Activated CD4-positive, CD25-positive, alpha-beta regulatory T cell treated with anti-CD3 and anti-CD28 coated beads, Interleukin-2, amount 50 U/mL, for 16 hours (primary cell): ENCODE measurements at places on chromosomes 7 and 10.

DNA sequence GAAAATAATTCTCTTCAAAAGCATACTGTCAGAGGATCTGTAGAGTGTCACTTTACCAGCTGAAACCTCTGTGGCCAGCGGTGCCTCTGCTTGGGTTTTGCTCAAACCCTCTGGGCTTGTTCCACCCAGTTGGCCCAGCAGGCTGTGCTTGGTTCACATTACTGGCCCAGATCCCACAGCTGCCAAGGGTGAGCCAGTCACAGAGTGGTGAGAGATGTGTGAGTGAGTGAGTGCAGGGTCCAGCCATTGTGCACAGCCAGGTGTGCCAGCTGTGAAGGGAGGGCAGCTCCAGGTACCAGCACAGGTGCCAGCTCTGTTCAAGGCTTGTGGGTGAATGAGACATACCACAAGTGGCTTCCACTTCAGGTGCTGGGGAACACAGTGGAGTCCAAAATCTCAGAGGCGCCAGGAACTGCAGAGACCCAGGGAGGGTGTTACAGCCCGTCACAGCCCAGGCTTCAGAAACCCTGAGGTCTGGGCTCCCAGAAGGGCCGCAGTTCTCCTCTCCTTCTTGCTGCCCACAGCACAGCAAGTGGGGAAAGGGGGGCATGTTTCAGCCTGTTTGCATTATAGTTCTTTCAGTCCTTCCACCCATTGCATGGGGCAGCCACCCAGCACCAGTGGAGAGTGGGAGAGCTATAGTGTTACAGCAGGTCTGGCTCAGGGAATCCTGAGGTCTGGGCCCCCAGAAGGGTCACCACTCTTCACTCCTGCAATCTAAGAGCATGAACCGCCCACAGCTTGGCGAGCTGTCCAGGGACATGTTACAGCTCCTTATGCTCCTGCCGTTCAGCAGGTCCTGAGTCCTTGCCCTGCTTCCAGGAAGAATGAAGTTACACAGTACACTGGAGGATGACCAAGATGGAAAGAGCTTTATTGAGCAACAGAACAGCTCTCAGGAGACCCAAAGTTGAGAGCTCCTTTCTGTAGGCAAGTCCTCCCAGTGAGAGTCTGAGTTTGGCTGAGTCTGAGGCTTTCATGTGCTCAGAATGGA lies 931.7 kb upstream of the SORCS1 start:
- DNase-seq: no peak

- DNase-seq: no peak
Measured at GRCh38 chr7:111108496-111108895, 17.6 kb downstream of the LRRN3 start.

DNA sequence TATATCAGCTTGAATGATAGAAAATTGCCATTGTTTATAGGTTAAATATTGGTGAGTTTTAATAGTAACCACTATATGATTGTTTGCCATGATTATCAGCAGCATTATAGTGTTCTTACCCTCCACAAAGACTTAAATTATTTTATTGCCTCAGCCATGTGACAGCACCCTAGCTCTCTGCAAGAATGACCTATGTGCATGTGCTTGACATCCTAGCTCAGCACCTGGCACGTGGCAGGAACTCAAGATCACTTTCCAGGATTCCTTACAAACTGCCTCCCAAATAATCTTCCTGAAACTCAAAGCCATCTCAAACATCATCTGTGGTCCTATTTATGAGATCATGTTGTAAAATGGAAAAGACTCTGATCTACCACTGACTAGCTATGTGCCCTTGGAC lies 68.1 kb upstream of the ANKRD30A start:
- DNase-seq: no peak

GRCh38 chr7:1713502-1714484 lies 43.7 kb downstream of the ELFN1 start:
- no peak for DNase-seq

DNA sequence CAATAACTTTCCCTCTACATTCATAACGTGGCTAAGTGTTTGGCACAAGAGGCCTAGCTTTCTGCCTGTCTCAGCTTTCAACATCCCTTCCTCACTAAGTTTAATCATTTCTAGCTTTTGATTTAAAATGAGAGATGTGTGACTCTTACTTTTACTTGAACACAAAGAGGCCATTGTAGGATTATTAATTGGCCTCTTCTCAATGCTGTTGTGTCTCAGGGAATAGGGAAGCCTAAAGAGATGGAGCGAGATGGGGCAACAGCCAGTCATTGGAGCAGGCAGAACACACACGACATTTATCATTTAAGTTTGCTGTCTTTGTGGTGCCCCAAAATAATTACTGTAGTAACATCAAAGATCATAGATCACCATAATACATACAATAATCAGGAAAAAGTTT lies 167.1 kb upstream of the TRIM24 start:
- no peak for DNase-seq

- no peak for DNase-seq
Measured at GRCh38 chr7:136114966-136115762, 138.0 kb upstream of the MTPN start.

DNA sequence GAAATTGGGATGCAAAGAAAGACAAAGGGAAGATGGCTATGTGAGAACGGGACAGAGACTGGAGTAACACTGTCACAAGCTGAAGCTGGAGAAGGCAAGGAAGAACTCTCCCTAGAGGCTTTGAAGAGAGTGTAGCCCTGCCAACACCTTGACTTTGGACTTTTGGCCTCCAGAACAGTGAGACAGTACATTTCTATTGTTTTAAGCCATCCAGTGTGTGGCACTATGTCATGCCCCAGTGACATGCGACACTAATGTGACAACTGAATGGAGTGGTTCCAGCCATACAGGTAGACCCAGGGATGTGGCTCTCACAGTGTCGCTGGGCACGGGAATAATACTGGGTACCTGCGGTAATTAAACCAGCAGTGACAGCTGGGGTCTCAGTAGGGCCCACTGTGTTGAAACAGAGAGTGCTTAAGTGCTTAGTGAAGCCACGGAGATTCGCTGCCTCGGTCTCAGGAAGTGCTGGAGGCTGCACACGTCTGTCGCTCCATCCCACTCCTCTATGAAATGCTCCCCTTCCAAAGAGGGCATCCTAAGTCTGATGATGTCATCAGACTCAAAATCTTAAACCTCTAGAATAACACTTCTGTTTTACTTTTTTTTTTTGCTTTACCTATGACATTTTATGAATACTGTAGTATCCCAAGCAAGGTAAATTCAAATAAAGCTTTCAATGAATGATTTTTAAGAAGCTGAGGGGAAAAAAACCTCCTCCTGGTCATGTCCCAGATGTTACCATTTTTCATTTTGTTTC lies 154.6 kb upstream of the RHEB start:
- DNase-seq: no peak

DNA sequence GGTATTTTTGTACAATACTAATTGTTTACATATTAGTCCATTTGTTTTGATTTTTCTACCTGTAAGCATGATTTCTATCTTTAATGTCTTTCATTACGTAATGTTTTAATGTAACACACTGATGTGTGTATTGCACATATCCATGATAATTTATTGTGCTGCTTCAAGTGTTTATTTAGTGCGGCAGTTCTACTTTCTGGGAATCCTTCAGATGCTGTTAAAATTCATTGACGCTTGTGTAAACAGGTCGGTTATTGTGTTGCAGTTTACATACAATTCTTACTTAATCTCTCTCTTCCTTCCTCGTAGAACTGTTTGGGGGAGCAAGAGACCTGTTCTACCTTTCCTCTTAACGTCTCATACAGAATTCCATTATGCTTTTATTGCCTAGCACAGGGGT lies 6.9 kb downstream of the TMEM60 start:
- no peak for DNase-seq

DNA sequence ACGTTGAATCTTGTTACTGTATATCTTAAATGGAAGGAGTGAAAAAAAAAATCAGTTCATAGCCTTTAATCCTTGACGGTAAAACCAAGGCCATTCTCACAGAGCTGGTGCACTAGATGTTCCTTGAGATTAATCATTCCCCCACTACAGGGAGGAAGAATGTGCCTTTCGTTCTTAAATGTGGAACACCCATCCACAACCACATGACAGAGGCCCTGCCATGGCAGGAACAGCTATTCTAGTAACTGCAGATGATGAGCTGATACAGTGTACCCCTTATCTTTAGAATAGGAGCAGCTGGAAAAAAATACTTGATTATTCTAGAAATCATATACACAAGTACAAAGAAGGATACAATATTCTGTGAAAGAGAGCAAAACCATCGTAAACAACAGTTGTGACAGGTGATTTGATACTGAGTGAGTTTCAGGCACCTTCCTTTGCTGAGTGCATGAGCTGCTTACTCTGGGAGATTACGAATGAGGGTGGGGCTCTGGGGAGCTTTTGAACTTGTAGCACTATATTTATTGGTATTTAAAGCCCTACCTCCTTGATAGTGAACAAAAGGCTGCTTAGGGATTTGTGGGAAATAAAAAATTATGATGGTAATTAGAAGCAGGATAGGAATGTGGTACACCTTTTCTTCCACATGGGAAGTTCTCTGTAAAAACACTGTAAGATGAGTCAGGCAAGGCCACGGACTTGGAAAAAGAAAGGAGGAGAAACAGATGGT lies 244.4 kb upstream of the SLC26A5 start:
- DNase-seq: no peak

- DNase-seq: no peak
Measured at GRCh38 chr7:105791926-105792325, 84.5 kb downstream of the ATXN7L1 start.

DNA sequence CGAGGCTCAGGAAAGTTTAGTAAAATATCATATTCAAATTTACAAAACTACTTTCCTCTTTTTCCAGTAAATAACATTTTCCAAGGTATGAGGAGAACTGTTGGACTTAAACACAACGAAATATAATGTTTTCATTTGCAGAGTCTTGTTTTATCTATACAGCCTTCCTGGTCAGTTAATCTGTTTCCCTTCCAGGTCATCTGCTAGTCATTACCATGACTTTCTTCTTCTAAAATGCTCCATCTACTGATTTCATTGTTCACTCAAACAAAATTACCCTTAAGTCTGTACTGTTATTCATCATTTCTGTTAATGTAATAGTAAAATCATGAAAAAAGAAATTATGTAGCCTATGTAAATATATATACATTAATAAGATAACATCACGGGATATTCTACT lies 69.8 kb downstream of the GNAI1 start:
- no peak for DNase-seq

DNA sequence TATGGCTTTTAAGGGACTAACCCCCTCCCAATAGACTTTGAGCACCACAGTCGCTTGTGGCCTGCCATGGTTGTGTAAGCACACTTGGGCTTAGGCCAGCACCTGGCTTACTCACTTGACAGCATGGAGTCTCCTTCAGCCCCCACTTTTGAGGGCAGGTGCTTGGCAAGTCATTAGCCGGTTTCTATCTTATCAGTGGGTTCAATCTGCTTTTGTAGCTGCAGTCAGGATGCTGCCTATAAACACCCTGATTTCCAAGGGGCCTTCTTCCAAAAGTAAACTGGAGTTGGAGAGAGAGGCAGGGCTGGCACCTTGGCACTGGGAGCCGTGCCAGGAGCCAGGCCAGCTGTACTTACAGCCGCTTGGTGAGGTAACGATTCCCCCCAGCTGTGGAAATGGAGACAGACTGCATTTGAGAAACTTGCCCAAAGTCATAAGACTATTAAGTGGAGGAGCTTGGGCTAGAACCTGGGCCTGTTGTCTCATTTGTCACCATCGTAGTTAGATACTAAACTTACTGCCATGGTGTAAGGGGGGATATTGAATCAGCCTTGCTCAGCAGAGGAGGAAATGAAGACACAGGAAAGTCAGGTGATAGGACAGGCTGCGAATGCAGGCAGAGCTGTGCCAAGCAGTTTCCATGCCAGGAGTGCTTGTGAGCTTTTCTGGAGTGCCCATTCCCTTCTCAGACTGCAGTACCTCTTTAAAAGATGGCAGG lies 92.2 kb upstream of the EFCAB10 start:
- no peak for DNase-seq

DNA sequence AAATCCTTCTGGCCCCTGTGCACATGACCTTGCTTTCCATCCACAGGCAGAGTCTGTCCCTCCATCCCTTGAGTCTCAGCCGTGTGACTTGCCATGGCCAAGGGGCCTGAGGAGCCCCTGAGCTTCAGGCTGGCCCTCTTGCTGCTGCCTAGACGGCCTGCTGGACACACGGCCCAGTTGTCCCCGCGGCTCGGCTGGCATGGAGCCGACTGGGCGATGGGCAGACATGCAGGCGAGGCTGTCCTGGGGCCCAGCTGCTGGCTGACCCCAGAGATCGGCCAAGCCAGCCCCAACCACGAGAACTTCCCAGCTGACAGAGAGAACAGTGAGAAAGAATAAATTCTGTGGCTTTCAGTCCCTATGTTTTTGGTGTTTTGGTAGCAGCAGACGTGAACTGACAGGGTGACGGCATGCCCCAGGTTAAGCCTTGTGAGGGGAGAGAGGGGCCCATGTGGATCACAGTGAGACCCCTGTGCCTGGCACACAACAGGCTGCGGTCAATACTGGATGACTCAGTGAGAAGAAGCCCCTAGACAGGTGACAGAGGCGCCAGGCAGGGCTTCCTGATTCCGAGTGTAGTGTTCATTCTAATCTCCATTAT lies 11.7 kb downstream of the PRKAG2 start:
- DNase-seq: no peak

- DNase-seq: no peak
Measured at GRCh38 chr10:18159557-18159956, 19.3 kb downstream of the CACNB2 start.

GRCh38 chr7:127708788-127709187 lies 56.8 kb downstream of the SND1 start:
- DNase-seq: peak; percentile 61

DNA sequence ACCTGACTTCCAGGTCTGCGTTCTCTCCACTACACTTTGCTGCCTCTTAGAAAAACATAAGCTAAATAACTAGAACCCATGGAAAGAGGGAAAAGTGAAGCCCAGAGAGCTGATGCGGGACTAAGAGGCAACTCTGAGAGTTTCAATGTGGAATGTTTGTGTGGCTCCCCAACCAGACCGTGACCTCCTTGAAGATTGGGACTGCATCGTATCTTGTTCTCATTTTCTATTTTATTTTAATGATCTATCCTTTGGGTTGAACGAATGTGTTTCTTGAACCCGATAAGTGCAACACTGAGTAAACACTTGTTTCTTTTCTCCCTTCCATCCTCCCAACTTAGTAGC lies 77.4 kb downstream of the TPST1 start:
- no peak for DNase-seq

- DNase-seq: no peak
Measured at GRCh38 chr10:25556457-25556856, 377.6 kb upstream of the MYO3A start.

DNA sequence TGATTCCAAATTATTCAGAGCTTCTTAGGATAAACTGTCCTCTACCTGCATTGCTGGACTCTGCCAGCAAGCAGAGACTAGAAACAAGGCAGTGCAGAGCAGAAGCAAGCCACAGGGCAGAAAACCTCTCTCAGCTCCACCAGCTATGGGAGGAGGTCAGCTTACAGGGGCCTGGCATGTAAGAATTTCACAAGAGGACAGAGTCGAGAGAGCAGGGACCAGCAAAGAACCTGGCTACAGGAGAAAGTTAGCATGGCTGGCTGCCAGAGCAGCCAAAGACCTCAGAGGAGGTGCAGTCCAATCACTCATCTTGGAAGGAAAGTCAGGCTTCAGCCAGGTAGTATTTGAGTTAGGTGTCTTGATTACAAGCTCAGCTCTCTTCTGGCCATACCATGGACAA lies 62.9 kb downstream of the ENO4 start:
- DNase-seq: no peak
